ENCODE measurements at places on chromosomes 1 and 21.

- no peak for DNase-seq
These were observed 50.5 kb downstream of the SIPA1L2 start for GRCh38 chr1:232579466-232579865.

DNA sequence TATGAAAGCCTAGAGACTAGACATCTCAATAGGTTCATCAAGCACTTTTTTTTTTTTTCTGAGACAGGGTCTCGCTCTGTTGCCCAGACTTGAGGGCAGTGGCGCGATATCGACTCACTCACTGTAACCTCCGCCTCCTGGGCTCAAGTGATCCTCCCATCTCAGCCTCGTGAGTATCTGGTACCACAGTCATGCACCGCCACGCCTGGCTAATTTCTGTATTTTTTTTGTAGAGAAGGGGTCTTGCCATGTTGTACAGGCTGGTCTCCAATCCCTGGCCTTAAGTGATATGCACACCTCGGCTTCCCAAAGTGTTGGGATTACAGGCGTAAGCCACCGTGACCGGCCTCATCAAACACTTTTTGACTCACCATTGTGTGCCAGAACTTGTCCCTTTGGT, 613 bp upstream of the GPATCH4 start:
- no peak for DNase-seq

DNA sequence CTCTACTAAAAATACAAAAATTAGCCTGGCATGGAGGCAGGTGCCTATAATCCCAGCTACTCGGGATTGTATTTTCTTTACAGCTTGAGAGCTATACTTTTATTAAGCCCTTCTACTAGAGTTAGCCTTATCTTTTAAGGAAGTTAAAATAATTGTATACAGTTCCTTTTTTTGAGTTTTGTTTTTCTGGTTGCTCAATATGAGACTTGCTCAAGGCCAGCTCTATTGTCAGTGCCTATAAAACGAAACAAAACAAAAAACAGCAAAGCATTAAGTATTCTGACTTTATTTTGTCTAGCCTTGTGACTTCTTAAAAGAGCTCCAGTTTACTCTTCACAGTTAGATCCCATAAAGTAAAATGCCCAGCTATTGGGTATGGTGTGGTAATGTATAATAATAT, 17.2 kb downstream of the PKN2 start:
- no peak for DNase-seq

GRCh38 chr1:53025034-53025768, 36.8 kb upstream of the PODN start:
- DNase-seq: no peak

DNA sequence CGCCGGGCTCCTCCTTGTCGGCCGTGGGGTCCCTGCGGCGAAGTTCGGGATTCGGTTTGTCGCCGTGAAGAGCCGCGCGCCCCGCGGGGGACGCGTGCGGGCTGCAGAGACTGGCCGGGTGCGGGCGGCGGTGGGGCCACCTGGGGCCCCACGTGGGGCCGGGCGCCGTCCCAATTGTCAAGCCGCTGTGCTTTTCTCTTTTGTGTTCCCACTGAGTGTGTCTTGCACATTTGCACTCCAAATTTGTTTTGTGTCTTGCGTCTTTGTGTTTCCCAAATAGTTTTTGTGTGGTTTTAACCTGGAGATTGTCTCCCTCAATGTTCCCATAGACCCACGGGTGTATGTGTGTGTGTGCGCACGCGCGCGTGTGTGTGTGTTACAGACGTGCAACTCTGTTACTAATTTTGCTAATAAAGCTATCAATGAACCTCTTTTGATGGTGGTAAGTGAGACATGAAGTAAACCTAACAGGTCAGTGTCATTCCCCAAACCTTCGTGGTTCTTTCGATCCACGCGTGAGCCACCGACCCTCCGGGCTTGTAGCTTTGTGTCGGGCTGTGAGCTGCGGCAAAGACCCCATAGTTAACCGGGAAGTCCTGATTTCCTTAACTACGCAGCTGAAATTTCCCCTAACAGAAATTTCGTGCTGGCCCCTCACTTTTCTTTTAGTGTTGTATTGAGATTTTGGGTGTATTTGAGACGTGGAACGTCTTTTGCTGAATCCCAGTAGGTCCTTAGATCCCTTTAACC, 708 bp downstream of the PRDM2 start:
- DNase-seq: peak; percentile 45

DNA sequence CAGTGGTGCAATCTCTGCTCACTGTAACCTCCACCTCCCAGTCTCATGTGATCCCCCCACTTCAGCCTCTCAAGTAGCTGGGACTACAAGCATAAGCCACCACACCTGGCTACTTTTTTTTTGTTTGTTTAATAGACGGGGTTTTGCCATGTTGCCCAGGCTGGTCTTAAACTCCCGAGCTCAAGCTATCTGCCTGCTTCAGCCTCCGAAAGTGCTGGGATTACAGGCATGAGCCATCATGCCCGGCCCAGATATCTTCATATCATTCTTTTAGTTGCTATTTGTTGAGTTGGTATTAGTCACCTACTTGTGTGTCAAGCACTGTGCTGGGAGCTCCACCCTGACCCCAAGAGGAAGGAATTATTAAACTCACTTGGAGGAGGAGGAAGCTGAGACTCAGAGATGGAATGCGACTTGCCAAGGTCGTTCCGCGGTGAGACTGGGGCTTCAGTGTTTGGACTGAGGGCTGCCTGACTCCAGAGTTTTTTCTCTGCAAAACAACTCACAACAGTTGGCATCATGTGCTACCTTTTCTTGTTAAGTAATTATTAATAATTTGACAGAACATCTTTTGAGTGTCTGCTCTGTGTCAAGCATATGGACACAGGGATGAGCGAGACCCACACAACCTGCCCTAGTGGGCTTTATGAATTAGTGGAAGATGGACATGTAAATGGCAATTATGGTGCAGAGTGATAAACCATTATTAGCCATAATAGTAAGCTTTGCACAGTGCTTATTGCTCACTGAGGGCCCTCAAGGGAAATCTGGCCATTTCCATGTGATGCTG, 132.0 kb downstream of the FOXD2 start:
- DNase-seq: no peak

- DNase-seq: no peak
These were observed 18.4 kb upstream of the RCAN3 start for GRCh38 chr1:24484199-24484598.

GRCh38 chr1:41812453-41812852, 106.3 kb downstream of the HIVEP3 start:
- no peak for DNase-seq

DNA sequence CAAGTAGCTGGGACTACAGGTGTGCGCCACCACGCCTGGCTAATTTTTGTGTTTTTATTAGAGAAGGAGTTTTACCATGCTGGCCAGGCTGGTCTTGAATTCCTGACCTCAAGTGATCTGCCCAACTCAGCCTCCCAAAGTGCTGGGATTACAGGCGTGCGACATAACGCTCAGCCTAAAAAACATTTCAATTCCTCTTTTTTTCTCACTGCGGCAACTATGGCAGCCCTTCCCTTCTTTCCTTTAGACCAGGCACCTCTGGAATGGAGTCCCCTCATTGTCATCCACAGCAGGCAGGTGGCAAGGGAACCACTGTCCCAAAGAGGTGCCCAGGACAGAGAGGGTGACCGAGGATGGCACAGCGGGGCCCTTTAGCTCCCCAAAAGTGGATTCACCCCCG, 14.1 kb downstream of the CEP104 start:
- DNase-seq: no peak

GRCh38 chr1:31615414-31615813, 2.1 kb upstream of the HCRTR1 start:
- DNase-seq: no peak

DNA sequence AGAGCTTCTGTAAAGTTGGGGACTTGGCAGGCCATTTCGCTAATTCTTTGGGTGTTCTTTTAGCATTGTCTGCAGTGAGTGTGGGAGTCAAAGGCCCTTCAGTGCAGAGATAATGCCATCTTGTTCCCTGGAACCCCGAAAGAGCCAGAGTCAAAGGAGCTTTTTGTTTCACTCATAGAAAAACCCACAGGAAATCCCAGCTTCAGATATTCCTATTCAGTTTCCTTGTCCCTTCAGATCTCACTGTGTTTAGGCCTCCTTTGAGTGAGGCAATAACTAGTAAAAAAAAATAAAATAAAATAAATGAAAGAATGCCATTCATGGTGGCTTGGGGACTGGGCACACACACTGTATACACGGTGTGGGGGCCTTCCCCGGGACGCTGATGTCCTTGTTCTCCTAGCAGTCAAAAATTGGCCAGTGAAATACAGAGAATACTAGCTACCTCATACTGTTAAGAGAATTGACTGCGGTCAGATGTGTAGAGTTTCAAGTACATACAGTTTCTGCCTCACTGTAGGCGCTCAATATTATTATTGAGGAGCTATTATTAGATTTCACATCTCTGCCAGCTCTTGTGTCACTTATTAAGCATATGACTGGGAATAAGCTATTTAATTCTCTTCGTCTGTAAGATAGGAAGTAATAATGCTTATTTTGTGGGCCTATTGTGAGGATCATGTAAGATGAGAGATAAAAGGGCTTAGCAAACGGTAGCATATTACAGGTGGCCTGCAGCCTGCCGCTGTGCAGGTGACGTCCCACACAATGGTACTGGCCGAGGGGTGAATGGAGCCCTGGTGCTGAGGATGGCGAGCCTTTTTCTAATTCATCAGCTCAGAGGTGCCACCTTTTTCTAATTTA, 16.7 kb downstream of the DISC1 start:
- DNase-seq: no peak

DNA sequence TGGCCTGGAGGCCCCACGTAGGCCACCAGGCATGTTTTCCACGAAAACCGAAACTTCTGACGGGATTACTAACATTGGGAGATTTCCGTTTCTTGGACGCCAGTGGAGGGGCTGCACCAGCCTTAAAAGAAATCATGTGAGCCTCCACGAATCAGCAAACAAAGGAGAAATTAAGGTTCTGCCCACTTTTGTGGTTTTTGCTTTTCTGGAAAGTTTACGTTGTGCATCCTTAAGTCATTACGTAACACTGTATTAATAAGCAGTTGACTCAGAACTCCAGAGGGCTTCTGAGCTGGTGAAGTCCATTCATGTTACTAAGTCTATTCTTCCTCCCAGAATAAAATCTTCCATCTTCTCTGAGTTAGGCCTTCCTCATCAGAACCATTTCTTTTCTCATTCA, 168.5 kb downstream of the PSMG1 start:
- DNase-seq: no peak

DNA sequence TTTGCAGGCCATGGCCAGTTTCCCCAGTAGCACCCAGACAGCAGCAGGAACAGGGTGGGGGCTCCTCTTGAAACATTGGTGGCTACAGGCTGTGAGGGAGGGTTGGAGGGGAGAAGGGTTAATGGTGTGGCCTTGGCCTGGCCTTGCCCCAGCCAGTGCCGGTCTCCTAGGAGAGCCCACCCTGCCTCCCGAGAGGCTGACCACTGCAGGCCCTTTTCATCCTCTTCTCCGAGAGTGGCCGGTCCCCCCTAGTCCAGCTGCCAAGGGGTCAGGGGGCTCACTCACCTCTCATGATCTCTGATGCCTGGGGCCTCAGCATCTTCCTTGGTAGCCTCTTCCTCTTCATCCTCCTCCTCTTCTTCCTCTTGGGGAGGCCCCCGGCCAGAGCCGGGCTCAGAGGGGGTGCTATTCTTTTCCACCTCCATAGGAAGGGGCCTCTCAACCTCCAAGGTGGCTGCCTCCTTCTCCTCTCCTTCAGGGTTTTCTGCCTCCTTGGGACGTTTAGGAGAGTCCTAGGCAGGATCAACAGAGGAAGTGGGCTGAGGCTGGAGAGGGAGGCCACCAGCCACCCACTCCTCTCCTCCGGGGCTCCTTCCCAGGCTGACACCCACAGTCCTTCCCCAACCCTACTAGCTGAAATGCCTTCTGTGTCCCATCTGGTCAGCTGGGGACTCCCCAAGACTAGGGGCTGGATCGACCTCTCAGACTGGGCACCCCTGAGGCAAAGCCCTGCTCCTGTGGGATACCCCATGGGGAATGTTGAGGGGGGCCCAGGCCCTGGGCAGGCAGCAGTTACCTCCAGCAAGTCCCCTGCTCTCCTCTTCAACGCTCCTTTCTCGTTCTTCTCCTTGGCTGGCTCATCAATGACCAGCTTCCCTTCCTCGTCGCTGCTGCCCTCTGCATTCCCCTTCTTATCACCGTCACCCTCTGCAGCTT, 2.7 kb upstream of the MRPL24 start:
- no peak for DNase-seq

DNA sequence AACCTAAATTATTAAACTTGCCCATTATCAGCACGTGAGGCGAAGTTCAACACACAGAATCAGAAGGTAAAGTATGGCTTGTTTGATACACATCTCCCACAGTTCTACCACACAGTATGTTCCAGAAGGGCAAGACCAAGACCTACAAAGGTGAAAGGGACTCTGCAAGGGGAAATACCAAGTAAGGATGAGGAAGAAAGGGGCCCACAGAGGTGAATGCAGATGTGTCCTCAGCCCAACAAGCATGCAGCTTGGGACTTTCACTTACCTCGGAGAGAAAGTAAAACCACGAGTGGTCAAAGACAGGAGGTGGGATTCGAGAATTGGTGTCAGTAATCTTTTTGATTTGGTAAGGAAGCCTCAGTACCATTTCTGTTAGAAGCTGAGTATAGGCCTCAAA, 85.8 kb downstream of the UBR4 start:
- DNase-seq: no peak

DNA sequence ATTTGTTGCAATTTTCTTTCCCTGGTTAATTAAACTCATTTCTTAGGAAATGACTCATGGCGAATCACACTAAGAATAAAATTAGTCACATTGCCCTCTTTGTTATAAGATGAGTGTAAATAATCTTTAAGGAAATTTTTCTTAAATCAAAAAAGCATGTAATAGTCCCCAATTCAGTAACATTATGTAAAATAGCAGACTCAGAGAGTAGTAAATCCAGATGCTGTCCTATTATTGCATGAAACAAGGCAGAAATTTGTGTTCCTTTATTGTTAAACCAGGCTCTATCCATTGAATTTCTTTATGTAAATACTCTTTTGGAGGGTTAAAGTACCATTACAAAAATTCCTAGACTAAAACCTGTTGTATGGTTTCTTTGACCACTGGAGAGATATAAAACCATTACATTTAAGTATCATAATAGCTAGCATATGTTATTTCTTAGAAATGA, 154.5 kb upstream of the C1orf87 start:
- no peak for DNase-seq

Data from hypothalamus (tissue), 51 donors.